Activated T-cell treated with anti-CD3 and anti-CD28 coated beads, Interleukin-2, amount 50 U/mL, for 72 hours (primary cell): ENCODE measurements at places on chromosomes 4 and X. TPM values are rescaled to one million over a fixed set of nuclear protein-coding genes. Genes with fewer than 3 reads are reported as not detected.

DNA sequence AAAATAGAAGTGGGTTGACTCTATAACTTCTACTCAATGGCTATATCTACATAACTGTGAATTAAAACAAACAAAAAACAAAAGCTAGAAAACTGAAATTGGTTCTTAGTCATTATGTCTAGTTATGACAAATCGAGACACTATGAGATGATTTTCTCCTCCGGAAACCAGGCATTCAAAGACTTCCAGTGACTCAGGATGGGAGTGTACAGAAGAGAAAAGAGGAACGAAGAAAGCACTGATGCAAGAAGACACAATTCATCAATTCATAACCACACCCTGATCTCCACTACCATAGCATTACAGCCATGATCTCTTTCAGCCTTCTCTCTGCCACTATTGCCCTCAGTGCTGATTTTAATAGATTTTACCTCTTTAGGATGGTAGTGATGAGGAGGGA lies 253.6 kb downstream of the CBLL2 start:
- DNase-seq: no peak

DNA sequence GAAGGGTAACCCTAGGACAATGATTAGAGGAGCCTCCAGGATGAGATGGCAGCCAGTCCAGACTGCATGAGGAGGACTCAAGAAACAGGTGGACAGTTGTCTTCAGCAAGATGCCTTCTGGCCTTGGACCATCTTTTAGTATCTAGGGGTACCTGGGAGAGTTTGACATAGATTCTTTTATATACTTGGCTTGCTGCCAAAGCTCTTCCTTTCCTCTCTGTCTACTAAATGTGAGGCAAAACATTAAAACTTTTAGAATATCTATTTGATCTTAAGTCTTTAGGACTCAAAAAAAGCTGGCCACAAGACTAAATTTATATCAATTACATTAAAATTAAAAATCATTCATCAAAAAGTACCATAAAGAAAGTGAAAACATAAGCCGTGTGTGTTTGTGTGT lies 18.6 kb upstream of the NKX3-2 start:
- no peak for DNase-seq

GRCh38 chrX:118221733-118222132 lies 105.1 kb upstream of the KLHL13 start:
- no peak for DNase-seq

- no peak for DNase-seq
Observed at GRCh38 chr4:56743550-56743949, 62.5 kb upstream of the HOPX start.

Gene PCDH10
- not detected for total RNA-seq

Gene NEIL3
- total RNA-seq: 29.2 TPM

Gene DUX4
- total RNA-seq: not detected

Gene LRIT3
- total RNA-seq: 0.46 TPM

Gene NOX1
- total RNA-seq: not detected

Gene PDK3
- 31.7 TPM for total RNA-seq
